CD4-positive, alpha-beta memory T cell (primary cell): ENCODE measurements at places on chromosomes 3 and 15.

GRCh38 chr3:144586382-144586781 lies 614.8 kb downstream of the DIPK2A start:
- DNase-seq: no peak

GRCh38 chr3:420584-420983 lies 224.0 kb downstream of the CHL1 start:
- no peak for DNase-seq

DNA sequence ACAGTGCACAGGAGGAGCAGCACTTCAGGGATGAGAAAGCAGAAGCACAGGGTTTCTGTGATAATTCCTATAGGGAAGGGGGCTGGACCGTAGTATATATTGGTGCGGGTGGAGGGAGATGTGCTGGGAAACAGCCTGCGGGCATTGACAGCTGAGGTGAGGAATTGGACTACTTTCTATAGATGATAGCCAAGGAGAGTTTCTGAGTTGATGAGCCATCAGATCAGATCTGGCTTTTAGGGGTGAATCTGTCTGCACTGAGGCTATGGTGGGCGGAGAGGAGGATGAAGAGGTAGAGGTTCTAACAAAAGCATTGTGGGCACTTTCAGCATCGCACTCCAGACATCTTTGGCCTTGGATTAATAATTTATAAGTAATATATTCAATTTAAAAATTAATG lies 33.1 kb downstream of the SELENOT start:
- no peak for DNase-seq

DNA sequence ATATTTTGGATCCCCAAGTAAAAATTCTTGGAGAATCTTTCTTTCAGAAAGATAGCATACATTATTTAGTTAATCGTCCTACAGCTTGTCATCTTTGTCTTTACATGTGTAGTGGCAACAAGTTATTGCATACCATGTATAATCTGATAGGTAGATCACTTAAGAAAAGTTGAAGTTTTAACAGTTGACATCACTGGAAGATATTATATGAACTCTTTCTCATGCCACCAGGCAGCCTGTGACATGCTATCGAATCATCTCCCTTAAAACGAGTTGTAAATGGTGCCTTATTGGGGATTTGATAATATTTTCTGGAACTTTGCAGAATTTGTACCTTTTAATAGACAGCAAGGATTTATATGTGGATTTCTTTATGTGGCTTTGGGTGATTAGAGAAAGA lies 8.7 kb downstream of the U2SURP start:
- DNase-seq: no peak

DNA sequence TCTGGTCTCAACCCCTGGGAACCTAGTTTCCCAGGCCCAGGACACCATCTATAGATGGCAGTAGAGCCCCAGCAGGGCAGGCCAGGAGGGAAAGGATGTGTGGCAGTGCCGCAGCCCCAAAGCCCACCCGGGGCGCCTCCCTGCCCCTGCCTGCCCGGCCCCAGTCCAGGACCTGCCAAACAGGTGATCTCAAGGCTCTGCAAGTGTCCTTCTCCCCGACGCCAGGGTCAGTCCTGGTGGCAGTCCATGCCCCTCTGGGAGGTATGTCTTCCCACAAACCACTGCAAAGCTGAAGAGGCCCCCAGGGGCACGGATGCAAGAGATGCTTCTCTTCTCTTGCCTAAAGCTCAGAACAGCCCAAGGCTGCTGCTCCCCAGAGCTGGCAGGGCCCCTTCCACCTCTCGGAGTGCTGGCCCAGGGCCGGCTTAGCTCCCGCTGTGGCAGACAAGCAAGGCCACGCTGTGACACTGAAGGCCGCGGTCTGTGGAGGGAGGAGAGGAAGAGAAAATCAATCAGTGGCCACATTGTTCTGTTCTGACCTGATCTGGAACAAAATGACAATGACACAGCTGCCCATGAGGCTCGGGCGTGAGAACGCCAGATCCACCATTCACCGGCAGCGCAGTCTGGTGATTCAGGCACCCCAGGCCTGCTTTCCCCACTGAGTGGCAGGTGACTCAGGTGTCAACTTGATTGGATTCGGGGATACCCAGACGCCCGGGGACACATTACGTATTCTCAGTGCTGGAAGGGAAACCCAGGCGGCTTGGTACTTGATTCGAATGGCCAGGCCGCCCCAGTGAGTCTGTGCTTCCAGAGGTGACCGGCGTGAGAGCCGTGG lies 34.0 kb downstream of the KLHL25 start:
- DNase-seq: no peak

DNA sequence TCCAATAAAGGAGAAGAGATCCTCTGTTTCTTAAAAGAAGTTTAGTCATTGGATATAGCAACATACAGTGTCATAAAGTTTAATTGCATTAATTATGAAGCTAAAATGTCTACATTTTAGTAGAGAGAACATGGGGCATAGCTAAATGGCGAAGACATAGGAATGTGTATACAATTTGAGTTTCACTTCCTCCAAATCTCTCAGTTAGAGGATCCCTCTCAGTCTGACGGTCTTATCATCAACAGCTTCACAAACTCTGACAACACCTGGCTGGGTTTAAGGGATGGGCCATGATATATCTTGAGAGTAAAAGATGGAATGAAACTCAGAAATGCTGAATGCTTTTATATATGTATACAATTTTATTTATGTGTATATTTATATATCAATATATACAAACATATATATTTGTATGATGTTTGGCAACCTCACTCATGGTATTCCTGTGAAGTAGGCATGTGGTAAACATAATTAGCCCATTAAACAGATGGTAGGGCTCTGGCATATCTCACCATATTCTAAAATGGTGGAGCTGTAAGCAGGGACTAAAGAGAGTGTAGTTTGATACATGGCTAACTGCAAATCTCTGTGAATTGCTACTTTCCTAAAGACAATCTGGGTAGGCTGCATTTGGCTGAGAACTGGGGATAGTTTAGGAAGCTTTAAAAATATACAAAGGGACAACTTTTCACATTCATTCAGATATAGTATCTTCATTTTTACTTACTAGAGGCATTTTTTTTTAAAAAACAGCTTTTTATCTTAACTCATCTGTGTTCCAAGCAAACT lies 111.6 kb downstream of the TIGIT start:
- no peak for DNase-seq

- DNase-seq: no peak
Measured at GRCh38 chr3:138019281-138020069, 9.5 kb downstream of the CLDN18 start.

- DNase-seq: no peak
Measured at GRCh38 chr15:68389936-68390817, 41.8 kb downstream of the ITGA11 start.

- no peak for DNase-seq
Measured at GRCh38 chr15:53312707-53313106, 446.8 kb downstream of the WDR72 start.

DNA sequence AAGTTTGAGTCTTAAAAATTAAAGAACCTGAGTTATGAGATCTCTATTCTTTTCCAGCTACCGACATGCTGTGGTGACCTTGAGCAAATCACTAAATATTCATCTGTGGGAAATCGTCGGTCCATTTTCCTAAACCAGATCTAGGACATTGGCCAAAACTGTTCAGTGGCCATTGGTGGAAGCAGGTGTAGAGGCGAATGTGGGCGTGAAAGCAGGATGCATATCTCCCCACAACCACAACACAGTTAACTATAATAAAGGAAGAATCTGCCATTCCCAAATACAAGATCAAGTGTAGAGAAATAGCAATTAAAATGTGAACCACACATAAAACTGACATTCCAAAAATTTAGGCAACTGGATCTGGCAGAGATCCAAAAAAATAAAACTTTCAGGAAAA lies 129.9 kb downstream of the P3H2 start:
- DNase-seq: no peak

DNA sequence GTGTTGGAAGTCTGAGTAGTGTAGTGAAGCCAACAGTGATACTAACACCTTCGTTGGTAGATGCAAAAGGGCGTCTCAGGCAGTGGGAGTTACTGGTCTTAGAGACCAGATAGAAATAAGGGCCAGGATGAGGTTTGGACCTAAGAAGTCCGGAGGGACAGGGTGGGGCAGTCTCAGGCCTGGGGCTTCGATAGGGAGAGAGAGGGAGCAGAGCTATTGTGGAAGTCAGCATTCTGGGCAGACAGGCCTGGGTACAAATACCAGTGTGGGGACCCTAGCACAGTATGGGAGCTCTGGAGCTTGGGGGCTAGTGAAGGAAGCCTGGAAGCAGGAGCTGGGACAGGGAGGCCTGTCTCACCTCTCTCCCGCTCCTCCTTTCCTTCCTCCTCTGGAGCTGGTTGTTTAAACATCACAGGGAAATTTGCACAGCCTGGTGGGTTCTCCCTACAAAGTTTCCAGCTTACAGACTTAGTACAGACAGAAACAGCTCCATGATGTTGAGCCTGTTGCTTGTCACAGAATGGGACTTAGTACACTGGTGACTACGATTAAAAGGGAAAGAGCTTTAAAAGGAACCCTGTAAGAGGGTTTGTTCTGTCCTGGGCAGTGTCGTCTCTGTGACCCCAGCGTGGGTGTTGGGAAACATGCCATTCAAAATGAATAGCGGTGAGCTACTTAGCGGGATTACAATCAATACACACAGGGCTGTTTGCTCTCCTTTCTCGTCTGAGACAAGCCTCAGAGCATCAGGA lies 76.4 kb upstream of the TNFAIP8L3 start:
- no peak for DNase-seq

- no peak for DNase-seq
Measured at GRCh38 chr3:169083885-169084284, 579.6 kb downstream of the MECOM start.

DNA sequence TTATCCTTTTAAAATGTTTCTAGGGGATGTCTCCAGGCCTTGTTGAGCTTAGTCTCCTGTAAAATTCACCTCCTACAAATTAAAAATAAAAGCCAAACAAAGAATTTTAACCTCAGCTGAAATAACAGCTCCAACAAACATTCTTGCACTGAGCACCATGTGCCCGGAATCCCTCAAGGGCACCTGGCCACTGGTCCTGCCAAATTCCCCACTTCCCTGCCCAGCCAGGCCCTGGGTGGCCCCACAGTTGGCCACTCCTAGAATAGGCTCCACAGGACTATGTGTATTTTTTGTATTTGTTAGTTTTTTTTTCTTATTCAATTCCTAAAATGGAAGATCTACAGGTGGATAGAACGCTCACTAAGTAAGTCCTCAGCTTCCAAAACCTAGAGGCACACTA lies 33.1 kb upstream of the PLA2G4E start:
- DNase-seq: no peak
